Fibroblast of upper back skin (primary cell): ENCODE measurements at places on chromosomes 1 and 21.

DNA sequence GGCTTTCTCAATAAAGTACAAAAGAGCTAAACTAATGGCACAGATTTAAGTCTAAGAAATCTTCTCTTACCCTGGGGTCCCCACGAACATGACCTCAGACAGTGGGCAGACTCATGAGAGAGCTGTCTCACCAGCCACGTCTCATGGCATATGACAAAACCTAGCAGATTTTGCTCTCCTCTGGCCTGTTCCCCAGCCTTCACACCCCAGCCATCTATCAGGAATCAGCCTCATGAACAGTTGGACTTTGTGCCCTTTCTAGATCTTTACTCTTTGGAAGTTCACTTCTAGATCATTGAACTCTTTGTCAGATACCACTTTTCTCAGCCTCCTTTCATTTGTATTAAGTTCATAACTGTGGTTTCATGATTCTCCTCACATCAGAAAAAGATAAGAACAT, 14.2 kb upstream of the HSD3B1 start:
- no peak for DNase-seq

DNA sequence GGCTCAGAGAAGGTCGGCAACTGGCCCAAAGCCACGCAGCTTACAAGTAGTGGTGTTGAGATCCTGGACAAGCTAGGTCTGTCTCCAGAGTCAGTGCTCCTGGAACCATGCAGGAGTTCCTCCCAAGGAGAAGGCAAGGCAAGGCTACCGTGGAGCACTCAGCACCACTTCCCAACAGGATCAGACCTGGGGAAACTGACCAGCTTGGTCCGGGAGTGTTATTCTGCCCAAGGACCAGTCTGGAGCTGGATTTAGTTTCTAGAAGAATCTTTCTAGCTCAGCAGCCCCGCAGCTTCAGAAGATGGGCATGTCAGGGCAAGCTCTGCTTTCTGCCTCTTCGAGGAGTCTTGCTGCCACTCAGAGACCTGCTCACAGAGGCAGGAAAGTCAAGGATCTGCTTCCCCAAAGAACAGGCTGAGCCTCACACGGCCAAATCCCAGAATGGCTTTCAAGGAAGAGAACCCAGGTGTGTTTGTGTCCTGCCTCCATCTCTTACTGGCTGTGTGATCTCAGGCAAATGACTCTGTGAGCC, 302.8 kb downstream of the MATN1 start:
- no peak for DNase-seq

DNA sequence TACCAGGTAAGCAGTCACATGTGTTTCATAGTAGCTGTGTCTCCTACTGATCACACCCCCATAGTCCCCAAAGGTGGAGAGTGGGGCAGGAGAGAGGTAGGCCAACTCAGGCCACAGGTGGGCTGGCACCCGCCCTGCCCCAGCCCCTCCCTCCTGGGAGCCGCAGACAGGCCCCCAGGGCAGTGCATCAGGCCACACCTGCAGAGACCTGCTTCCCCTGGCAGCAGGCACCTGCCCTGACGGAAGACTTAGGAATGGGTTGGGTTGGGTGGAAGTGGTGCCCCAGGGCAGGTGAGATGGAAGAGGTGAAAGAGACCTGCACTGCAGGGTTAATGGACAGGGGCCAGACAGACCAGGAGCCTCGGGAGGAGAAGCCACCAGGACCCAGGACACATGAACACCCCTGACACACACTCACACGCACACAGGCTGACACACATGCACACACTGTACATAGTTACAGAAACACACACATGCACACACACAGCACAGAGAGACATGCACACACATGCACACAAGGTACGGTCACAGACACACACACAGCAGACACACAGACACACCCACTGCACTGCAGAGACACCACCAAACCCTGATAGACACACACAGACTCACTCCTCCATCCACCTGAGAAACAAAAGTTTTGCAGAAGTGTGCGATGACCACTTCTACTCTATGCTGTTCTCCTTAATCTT, 1.7 kb upstream of the COL18A1 start:
- DNase-seq, result no peak

DNA sequence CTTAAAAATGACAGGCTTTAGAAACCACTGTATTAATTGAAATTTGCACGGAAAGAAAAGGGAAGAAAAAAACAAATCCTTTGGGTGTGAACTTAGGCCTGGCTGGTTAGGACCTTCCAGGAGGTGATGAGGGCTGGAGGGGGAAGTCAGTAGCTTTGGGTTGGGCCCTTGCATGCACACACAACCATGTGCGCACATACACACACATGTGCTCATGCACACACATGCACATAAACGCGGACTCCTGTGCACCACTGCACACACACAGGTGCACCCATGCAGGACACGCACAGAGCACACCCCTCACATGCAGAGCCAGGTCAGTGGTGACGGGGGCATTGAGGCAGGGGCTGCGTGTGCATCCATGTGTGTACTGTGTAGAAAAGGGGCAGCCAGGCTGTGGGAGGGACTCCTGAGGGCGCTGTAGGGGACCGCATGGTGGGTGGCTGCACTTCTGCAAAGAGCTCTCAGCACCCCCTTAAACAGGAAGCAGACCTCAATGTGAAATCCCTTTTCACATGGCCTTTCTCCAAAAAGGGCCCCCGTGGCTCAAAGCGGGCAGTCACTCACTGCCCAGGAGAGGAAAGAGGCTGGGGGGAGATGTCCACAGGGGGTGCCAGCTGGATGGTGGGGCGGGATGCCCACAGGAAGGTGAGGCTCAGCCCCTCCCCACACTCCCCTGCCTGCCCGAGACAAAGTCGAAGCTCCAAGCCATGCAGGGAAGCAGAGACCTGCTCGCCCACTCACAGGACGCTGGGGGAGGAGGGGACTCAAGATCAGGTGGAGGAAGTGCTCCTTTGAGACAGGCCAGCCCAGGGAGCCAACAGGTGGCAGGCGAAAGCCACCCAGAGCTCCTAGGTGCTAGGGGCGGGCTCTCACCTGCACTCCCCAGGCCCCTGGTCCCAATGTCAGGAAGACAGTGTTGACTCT, 95.2 kb downstream of the ITPKB start:
- no peak for DNase-seq

DNA sequence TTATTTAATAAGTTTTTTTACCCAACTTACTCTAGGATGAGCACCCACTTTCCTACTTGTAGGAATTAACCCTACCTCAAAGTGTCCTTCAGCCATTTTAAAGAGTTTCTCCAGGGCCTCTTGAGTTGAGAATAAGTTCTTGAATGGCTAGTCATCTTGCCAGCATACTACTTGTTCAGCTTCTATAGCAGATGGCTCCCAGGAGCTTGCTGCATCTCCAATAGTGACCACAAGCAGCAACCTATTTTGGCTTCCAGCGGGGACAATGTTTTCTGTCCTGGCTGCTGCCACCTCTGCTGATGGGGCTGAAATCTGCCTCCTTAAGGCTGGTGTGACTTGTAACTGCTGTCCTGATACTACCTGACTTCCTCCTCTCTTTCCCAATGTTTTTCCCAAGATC, 20.8 kb upstream of the PIK3R3 start:
- DNase-seq, result no peak

- peak; percentile 81 for DNase-seq
Measured at GRCh38 chr1:38834937-38835827, 24.4 kb downstream of the RRAGC start.

- DNase-seq, result peak; percentile 4
Measured at GRCh38 chr21:16942703-16943102, 570.1 kb upstream of the CXADR start.

DNA sequence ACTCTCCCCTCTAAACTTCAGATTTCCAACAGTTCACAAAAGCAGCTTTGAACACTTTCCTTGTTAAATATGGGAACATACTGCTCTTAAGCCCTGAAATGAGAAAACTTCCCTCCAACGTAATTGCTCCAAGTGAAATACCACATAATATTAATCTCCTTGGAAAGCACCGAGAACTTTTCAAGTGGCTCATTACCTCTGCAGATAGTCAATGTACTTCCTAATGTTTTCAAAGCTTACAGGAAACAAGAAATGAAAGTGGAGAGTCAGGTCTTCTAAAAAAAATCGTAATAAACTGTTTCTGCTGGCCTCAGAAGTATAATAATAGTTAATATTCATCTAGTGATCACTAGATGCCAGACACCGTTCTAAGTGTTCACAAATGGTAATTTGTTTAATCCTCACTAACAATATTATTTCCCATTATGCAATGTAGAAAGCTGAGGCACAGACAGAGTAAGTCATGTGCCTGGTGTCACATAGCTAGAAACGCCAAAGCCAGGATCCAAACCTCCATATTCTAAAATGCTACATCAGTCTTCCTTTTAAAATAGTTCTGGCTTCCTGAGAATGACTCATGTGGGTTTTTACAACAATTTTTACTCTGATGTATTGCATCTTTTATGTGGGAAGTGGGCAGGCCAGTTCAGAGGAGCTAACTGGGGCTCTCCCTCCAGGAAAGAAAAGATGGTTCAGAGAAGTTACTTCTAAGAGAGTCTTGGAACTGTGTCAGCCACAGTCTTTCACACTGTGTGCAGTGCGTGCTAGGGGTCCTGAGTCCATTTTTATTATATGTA, 177.2 kb downstream of the PLPPR4 start:
- DNase-seq, result peak; percentile 74

DNA sequence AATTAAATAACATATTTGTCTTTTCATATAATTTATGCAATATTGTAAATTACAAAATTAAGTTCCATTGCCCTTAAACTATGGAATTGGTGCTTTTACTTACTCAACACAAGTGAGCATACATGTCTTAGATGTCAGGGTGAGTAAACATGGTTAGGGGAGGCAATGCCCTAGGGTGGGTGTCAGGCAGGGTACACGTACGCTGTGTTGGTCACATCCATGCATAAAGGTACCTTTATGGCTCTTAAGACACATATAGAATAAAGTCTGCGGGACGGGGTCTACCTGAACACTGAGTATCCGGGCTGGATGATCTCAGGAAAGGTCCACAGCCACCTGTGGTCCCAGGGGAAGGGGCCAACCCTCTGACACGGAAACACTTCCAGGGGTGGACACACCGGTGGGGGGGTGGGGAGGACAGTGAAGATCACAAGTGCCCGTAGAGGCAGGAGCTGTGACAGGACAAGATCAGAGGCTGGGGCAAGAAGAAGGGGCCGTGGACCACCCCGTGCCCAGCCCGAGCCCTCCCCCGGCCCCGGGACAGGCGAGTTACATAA, 720 bp downstream of the LIN9 start:
- DNase-seq, result no peak

DNA sequence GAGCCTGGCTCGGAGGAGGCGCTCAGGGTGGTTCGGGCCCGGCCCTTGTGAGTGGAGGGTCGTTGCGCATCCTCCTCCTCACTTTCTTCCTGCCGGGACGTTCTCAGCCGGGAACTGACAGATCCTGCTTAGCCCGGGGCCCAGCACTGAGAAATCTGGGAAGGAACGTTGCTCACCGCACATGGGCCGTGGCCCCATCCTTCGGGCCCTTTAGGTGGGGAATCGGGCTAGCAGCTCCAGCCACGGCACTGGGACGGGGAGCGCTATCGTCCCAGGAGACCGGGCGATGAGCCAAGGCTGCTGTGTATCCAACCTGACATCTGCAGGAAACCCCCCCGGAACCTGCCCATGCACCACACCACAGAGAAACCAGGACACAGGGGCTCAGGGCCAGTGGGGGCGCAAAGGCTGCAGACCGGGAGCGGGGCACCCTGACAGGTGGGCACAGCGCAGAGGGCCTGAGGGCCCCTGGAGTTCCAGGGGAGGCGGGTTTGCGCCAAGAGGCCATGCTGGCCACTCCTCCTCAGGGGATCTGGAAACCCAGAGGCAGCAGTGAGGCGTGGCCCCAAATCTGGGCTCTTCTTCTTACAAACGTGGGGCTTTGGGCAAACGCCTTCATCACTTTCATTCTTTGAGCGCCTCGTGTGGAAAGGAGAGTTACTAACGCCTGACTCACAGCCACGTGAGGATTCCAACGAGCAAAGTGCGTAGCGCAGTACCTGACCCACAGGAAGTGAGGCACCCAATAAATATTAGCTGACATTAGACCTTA, at the start of gene SH2D5:
SH2D5 (minus strand) TSS at position 116 of the 772 bp plus-strand sequence. CDS start 4,659 bp downstream, outside the sequence.
- DNase-seq, result peak; percentile 95

DNA sequence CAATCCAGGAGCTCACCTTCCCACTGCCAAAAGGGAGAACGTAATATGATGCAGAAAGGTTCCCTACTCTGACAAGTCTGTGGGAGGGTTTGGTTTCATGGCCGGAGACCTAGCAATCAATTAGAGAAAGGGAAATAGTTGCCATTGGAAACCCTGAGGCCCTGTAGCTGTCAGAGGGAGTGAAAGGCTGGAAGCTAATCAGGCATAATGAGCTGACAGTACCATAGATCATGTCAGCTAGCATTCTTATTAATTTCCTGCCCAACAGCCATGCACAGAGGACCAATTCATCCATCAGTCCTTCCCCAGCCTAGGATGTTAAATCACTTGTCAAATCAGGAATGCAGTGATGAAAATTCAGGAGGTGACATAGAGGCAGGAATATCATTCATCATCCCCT, 527.3 kb downstream of the PLPP3 start:
- DNase-seq, result peak; percentile 68

- DNase-seq, result no peak
Measured at GRCh38 chr1:232966663-232967062, 16.3 kb downstream of the NTPCR start.

- DNase-seq, result peak; percentile 41
Measured at GRCh38 chr21:35506771-35507170, 457.7 kb upstream of the RUNX1 start.

- no peak for DNase-seq
Measured at GRCh38 chr1:100306735-100307313, 40.8 kb downstream of the RTCA start.

- DNase-seq, result no peak
Measured at GRCh38 chr1:9815150-9815549, 8.6 kb downstream of the CLSTN1 start.

DNA sequence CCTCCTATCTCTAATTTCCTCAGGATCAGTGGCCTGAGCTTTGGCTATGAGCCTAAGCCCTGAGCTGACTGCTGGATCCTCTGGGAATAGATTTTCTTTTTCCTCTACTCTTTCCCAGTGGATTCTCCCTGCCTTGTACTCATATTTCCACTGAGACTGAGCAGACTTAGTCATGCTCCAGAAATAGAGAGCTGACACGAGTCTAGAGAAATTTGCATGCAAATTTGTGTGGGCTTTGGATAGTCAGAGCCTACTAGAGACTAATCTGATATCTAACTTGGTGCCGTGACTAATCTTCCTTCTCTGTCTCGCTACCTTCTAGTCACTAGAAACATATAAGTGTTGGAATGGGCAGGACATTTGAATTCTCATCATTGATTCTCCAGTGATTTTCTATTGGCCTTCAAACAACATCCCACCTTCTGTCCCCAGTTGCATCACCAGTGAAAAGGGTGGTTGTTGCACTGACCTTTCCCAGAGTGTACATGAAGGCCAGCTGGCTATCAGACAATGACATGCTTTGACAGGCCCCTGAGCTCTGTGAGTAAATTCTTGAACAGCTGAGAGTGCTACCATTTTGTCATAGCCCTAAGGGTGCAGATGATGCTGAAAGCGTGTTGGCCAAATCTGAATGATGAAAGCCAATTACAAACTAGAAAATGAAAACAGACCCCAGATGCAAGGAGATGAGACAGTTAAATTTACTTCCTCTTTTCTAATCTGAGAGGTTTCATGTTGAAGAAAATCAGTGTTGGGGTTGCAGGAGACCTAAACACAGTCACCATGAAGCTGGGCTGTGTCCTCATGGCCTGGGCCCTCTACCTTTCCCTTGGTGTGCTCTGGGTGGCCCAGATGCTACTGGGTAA, at the start of gene FCRLA:
FCRLA (plus strand) TSS at position 748 of the 866 bp plus-strand sequence; CDS start at position 784, 36 bp downstream.
- DNase-seq, result peak; percentile 97
